ENCODE measurements at places on chromosomes 1 and 21.

DNA sequence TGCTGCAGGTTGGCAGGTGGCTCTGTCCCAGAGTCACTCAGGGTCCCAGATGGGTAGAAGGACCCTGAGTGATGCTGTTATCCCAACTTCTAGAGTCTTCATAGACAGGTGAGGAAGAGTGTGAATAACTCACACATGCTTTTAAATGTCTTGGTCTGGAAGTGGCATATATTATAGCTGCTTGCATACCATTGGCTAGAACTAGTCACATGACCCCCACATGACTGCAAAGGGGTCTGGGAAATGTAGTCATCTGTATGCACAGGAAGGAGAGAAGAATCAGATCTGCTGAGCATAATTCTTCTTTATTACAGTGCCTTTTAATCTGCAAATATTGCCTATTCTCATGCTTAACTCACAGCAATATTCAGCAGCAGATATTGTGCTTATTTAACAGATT lies 28.2 kb upstream of the KLHDC7A start:
- no peak for DNase-seq

DNA sequence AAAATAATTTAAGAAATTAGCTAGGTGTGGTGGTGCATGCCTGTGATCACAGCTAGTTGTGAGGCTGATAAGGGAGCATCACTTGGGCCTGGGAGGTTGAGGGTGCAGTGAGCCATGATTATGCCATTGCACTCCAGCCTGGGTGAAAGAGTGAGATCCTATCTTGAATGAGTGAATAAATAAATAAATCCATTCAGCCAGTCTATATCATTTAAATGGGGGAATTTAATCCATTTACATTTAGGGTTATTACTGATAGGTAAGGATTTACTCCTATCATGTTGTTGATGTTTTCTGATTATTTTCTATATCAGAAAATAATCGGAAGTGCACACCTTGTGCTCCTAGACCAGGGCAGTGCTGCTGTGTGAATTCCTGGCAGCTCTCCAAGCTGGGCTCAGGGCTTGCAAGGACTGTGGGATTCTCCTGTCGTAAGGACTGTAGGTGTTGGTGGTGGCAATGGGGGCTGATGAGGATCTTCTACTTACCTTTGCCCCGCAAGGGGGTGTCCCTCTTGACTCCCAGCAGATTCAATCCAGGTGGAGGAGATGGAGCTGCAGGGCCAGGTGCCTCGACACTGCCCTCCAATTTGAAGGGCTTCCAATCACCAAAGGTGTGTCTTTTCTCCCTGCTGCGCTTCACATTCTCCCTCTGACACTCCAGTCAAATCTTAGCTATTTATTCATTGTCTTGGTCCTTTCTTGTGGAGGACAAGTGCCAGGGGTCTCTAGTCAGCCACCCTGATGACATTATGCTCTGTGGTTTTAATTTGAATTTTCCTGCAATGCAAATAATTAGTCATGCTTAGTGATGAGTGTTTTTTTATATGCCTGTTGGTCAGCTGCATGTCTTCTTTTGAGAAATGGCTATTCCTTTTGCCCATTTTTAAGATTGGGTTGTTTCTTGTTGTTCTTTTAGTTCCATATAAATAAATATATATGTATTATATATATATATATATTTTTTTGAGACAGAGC lies 14.1 kb upstream of the TRAPPC10 start:
- DNase-seq: no peak

- no peak for DNase-seq
Measured at GRCh38 chr1:51524817-51525216, 5.8 kb upstream of the EPS15 start.

DNA sequence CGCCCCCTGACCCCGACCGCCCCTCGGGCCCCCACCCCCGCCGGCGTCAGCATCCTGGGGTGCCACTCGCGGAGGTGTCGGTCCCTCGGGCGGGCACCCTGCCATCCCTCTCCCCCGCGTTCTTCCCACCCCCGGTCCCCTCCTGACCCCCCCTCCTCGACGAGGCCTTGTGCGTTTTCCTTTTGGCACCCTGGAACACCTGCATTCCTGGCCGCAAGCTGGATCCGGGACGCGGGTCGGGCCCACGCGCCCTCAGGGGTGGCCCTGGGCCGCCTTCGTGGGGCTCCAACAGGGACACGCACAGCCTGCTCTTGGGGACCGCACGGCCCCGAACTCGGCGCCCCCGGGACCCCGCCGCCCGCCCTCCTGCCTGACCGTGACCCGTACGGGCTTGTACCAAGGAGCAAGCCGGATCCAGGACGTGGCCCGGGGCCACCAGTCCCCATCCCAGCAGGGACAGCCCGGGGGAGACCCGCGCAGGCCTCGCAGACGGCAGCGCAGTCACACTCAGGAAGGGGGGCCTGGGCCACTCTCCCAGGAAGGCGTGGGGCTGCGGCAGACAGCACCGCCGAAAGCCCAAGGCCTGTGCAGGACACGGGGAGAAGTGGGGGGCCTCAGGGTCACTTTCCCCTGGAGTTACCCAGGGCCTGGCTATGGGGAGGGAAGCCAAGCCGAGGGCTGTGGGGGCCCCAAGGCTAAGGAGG lies 579 bp upstream of the SLC19A1 start:
- DNase-seq: no peak

DNA sequence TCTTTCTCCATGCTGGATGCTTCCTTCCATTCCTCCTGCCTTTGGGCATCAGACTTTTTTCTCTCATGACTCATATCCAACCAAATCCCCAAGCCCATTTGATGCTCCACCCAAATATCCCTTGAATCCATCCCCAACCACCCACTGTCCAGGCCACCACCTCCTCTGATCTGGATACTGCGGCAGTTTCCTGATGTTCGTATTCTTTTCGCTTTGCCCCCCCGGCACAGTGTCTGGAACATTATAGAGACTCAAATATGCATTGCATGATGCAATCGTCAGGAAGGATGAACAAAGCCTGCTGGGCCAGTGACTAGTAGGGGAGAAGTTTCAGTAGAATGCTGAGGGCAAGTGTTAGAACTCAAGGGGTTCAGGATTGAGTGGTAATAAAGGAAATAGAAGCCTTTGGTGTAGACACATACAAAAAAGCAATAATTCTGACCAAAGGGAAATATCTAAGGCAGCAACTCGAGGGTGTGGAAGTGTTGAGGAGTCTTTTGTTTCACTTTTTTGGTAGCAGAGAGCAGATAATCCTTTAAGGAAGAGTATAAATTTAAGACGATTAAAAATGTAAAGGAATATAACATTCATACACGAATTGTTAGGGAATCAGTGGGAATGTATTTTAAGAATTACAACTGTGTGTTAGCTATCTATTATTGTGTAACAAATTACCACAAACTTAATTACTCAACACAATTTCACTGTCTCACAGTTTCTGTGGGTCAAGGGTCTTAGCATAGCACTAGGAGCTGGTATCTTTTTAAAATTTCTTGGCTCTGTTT lies 7.5 kb downstream of the S100A11 start:
- DNase-seq: no peak

DNA sequence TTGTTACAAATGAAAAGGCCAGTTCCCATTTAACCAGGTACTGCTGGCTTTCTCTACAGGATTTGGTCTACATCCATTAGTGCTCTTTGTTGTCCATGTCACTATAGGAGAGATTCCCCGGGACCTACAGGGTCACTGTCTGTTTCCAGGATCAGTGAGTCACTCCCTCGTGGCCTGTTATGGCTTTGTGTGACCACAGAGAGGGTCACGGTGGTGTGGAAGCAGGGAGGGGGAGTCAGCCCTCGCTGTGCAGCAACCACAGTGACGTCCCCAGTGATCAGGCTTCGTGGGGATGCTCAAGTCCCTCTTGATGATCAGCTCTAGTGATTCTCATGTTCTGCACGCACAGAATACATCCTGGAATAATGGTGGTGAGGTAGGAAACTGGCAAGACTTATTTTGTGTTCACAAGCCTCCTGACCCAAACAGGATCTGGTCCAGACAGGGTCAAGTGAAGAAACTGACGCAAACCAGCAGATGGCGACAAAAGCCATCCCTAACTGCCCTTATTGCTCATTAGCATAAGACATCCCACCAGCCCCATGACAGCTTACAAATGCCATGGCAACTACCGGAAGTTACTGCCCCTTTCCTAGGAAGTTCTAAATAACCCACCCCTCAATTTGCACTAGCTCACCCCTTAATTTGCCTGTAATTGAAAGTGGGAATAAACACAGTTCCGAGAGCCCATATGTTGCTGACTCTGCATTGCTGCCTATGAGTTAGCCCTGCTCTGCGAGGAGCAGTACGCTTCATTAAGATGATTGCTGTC lies 98.5 kb downstream of the DISC1 start:
- DNase-seq: peak; percentile 60

- DNase-seq: no peak
Measured at GRCh38 chr1:223455470-223455869, 62.3 kb downstream of the CCDC185 start.

- DNase-seq: no peak
Measured at GRCh38 chr1:78113156-78113916, 67.6 kb downstream of the GIPC2 start.

DNA sequence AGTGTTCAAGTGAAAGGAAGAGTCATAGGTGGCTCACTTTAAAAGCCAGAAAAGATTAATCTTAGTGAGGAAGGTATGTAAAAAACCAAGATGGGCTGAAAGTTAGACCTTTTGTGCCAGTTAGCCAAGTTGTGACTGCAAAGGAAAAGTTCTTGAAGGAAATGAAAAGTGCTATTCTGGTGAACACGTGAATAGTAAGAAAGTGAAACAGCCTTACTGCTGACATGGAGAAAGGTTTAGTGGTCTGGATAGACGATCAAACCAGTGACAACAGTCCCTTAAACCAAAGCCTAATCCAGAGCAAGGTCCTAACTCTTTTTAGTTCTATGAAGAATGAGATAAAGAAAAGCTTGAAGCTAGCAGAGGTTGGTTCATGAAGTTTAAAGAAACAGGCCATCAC lies 106.4 kb downstream of the CTH start:
- no peak for DNase-seq

DNA sequence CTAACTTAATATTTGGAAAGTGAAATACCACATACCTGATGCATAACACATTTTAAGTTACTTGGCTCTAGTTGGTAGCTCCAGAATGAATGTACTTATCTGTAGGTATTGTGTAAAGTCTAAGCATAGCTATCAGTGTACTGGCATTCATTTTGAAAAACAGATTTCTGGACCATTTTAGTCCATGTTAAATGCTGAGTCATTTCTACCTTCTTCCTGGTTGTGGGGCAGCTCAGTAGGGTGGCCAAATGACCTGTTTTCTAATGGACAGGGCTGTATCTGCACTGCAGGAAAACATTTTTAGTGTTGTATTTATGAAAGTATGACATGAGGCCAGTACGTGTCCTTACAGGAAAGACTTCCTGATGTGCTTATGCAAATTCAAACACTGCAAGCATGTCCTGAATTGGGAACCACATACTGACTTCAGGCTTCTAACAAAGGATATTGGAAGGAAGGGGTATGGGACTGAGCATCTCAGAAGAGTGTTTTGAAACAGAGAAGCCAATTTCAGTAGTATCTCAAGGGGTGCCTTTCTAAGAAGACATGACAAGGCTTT lies 300.3 kb upstream of the B3GALT2 start:
- DNase-seq: peak; percentile 2

GRCh38 chr1:239212811-239213220 lies 173.6 kb upstream of the CHRM3 start:
- no peak for DNase-seq

DNA sequence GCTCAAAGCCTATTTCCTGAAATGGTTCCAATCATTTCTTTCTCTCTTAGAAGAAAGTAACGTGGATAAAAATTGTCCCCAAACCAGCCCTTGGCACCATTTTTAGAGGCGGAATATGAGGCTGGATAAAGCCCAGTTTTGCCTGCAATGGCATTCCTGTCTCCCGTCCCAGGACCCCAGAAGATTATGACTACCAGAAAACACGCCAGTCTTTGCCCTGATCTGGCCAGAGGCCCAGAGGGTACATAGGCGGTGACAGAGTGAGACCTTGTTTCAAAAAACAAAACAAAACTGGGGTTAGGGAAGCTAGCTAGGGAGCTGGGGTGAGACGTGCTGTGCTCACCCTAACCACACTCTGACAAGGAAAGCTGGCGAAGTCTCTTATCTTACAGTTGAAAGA lies at the start of gene AADACL4:
TSS of gene AADACL4 (plus strand) at position 301 of the 400 bp plus-strand sequence. CDS start 462 bp downstream, outside the sequence.
- no peak for DNase-seq

DNA sequence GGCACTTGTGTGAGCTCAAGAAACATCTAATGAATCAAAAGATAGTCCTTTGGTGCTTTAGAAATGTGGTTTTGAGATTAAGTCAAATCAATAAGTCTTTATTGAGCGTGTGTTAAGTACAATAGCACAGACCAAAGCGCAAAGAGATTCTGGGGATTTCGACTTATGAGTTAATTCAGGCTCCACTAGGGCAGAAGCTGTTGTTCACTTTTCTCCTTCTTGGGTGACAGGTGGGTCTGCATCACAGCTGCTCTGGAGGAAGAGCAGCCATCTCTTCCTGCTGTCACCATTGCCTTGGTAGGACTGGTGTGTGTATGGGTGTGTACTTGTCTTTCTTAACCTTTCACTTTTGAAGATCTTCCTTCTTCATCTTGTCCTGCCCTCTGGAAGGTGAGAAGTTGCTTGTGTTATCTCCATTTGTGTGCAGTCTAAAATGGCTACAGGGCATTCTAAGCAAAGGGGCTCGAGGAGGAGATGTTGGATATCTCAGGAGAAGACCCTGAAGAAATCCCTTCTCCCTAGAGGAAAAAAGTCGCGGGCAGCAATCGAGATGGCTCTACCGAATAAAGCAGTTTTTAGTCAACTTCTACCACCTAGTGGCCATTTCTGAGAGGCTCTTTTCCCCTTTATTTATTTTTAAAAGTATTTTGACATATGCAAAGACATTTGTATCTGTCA lies 22.9 kb upstream of the DISC1 start:
- peak; percentile 48 for DNase-seq

DNA sequence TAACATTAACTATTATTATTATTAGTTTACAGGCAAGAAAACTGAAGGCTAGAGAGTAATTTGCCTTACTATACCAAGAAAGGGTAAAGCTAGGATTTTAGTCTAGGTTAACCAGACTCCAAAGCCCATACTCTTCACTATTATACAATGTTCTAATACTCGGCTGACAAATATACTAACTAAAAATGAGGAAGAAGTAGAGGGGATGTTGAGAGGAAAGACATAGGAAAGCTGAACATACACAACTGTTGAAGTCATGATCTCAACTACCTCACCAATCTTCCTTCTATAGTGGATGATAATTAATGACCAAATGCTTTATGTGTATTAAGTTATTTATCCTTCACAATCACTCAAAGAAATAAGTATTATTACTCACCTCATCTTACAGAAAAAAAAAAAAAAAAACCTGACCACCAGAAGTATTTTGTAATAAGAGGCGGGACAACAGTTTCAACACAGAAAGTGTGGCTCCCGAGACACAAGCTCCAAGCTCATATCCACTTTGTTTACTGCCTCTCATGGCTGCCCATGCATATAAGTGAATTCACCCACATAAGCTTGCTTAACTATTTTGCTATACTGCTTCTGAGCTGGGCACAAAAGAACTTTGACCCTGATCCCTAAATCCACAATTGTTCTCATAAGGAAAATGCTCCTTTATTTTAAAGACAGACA lies 78.0 kb downstream of the USP1 start:
- DNase-seq: no peak

DNA sequence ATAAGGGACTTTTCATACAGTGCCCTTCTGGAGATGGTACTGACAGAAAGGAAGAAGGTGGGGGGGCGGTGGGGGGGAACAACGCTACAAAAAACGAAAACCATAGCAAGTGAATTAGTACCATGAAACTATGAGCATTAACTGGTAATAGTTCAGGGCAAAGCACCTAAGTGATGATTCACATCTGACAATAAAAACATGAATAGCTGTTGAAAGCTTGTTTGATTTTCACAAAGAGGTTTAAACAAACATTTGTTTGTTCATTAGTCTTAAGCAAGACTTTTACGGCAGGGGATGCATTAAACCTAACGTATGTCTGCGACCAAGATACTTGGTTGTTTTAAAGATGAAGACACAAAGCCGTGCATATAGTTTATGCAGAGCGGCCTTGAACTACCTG lies 177.5 kb downstream of the LMO4 start:
- no peak for DNase-seq

Measured in dermis microvascular lymphatic vessel endothelial cell (primary cell).